MG63 (cell line): ENCODE measurements at places on chromosomes 2 and 18. TPM values are rescaled to one million over a fixed set of nuclear protein-coding genes. Genes with fewer than 3 reads are reported as not detected.

DNA sequence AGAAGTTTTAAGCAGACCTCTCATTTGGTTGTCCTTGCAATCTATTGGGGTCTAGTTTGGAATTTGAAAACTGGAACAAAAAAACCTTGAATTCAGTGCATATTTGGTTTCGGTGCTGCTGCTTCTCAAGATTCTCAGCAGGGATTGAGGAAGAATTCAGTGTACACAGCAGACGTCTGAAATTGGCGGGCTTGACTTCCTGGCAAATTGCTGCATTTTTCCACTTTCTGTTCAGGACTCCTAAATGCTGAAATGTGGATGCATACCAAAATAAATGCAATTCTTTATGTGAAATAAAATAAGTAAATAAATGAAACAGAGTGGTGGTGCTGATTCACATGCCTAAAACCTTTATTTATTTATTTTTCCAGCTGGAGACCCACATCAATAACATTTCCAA, 332.4 kb upstream of the KYNU start:
- peak; percentile 72 for DNase-seq

- no peak for DNase-seq
These were observed 386.5 kb upstream of the SLC39A10 start for GRCh38 chr2:195270466-195271039.

TTR gene
- not detected in 2 replicates for total RNA-seq

SERPINB2 gene
- total RNA-seq = not detected in 2 replicates

DNA sequence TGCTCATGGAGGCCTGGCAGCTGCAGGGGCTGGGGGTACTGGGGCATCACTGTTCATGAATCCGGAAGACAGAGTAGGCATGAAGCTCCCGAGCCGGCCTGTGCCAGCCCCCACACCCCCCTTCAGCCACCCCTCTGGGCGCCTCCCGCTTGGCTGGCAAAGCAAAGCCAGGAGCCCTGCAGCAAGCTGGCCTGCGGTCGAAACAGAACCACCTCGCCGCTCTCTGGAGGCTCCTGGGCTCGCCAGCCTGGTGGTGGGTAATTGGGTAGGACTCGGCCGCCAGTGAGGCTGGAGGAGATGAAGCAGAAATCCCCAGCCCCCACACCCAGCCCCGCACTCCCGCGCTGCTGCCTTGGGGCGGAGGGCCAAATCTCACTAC, 70.9 kb upstream of the GPC1 start:
- no peak for DNase-seq

DNA sequence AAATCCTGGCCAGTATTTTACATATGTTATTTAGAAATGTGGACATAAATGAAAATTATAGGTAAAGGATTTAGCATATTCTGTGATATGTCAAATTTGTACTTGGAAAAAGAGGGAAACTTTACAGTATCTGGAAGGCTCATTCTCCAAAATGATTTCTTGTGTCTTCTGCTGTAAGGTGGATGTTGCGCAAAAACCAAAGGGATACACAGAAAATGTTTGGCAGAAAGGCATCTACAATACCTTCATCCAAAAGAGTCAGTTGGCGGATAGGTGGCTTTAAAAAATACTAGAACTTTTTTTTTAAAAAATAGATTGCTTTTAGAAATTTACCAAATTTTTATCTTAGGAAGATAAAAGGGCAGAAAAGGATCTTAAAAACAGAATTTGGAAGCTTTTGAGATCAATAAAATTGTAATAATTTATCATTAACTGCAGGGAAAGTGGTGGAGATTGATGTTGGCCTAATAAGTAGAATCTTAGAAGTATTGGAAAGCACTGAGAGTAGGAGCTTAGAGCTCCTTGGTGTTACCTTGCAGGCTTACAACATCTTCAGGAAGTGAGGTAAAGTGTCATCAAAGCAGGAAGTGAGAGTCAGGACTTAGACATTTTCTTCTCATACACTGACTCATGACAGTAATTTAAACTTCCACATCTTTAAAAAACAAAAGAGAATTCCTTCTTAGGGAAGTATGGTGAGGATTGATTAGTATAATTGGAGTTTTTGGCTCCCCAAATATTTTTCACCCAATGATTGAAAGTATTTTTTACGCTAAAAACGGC, 2.1 kb downstream of the NABP1 start:
- no peak for DNase-seq

MAPK4 gene
- total RNA-seq = not detected in 2 replicates

- DNase-seq = no peak
These were observed 39.7 kb downstream of the FOSL2 start for GRCh38 chr2:28432362-28432761.

FAM110C gene
- total RNA-seq = not detected in 2 replicates

GRCh38 chr2:191436368-191437055, 191.3 kb downstream of the MYO1B start:
- no peak for DNase-seq

CD207 gene
- not detected in 2 replicates for total RNA-seq

DNA sequence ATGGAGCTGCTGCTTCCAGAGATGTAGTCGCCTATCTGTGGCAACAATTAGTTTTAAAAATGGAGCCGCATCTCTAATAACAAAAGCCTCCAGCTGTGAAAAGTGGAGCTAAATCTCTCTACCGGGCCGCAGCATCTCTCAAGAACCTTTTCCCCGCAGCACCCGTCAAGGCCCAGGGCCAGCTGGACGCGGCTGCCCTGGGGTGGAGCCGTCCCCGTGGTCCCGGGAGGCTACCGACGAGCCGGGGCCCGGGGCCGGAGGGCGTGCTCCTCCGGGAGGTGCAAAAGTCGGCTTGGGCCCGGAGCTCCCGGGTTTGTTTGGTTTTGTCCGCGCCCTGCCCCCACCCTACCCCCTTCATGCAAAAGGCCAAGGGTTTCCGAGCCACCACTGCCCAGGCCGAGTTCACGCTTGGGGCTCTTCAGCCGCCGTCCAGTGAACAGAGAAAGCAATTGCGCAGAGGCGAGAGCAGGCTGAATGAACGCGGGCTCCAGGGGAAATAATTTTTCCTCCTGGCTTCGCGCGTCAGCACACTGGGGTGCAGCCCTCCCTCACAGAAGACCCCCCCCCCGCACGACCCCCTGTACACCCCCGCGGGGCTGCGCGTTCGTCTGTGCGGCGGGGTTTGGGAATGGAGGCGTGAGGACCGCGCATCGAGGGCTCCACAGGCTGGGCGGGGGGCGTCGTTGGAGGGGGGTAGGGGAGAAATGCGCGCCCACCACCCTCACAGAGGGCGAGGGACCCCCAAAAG, 557 bp upstream of the GREB1L start:
- no peak for DNase-seq

AP1S3 gene
- total RNA-seq = 22.2 and 35.5 TPM in 2 replicates
